ENCODE measurements at places on chromosomes 12 and 14.

GRCh38 chr14:65370801-65371248, 41.7 kb upstream of the FUT8 start:
- DNase-seq, result no peak

DNA sequence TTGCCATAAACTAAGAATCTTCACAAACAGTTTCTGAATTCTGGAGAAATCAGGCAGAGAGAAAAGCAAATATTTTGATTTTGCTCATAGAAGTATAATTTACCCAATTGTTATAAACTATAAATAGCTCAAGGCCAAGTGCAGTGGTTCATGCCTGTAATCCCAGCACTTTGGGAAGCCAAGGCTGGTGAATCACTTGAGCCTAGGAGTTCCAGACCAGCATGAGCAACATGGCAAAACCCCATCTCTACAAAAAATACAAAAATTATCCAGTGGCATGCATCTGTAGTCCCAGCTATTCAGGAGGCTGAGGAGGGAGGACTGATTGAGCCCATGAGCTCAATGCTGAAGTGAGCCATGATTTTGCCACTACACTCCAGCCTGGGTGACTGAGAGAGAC, 19.6 kb upstream of the MMP19 start:
- DNase-seq, result no peak

DNA sequence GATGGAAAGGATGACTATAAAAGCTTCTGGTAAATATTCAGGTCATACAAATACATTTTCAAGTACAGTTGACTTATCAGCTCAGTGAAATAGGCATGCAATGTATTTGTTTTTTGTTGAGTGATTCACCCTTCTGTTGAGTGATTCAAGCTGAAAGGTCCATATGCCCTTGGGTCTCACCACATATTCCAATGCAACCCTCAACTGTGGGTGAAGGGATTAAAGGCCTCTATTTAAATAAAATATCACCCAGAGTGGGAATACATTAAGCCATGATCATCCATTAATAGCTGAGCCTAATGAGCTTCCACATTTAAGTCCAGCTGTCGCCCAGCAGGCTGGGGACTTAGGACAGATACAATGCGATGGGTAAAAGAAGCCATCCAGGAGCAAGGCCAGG, 120.2 kb downstream of the CRACR2A start:
- no peak for DNase-seq

- DNase-seq, result no peak
Observed at GRCh38 chr12:121789800-121790728, 3.4 kb downstream of the RHOF start.

- DNase-seq, result no peak
Observed at GRCh38 chr12:83864054-83864453, 1048.5 kb downstream of the SLC6A15 start.

DNA sequence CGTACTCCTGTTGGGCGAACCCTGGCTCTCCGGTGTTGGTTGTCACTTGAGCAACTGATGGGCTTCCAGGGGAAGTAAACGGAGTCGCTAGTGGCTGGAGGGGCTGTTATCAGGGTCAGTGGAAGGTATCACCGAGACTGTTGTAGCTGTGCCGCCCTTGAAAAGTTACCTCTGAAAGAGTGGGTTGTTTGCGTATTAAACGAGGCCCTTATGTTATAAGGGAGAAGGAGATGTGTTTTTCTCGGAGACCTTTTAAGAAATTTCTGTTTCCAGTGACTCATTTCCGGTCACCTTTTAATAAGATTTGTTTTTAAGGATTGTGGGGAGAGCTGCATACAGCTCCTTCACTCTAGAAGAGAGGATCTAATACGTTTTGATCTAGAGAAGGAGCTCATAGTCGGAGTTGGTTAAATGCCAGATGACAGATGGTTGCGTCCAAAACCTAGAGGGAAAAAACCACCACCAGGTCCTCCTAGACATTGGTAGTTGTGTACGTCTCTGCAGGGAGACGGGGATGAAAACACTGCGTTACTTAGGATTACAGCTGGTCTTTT, 750 bp upstream of the DBX2 start:
- DNase-seq, result peak; percentile 1

- no peak for DNase-seq
Observed at GRCh38 chr12:83082690-83083276, 396.1 kb downstream of the TMTC2 start.

DNA sequence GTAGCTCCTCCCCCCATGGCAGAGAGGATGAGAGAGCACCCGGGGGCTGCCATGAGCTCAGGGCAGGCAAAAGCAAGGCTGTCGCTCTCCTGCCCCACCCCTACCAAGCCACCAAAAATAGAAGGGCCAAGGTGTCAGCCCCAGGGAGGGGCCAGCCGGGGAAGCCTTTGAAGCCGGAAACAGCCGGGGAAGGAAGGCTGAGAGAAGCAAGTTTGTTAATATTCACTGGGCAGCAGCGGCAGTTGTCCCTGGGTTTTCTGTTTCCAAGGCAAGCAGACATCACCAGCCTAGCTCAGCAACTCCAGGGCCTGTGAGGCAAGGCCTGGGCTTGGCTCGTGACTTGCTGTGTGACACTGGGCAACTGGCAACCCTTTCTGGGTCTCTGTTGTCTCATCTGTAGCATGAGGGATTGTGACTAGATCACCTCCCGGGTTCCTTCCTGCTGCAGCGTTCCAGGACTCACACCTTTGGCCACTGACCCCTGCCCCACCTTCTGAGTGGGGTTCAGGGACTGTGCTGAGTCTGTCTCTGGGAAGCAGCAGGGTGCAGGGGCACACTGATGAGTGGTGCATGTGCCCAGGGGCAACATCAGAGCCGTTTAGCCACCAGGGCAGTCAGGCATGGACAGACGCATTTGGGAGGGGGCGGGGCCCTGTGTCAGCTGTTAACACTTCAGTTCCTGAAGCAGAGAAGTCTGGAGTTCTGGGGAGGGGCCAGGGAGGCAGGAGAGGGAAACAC, 24.3 kb downstream of the SYNDIG1L start:
- DNase-seq, result no peak

All from NCI-H2081 (cell line).